ENCODE measurements at places on chromosomes 5 and 9.

GRCh38 chr5:73958037-73958436 lies 332.0 kb downstream of the ARHGEF28 start:
- DNase-seq, result no peak

DNA sequence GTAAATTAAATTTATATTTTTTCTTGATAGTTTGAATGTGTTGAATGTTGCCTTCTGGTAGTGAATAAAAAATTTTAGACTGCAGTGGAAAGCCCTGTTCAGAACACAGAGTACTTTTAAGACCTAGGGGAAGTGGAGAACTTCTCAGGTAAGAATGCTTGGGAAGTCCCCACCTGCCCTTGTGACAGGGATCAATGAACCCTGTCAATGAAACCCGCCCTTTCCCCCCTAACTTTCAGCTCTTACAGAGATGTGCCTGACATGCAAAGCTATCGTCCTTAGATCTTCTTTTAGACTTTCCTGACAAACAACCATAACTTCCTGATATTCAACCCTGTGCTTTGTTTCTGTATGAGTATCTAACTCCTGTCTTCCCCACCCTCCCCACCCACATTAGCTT lies 562.7 kb downstream of the TLE4 start:
- no peak for DNase-seq

GRCh38 chr9:19517202-19517942 lies 108.6 kb downstream of the ACER2 start:
- DNase-seq, result no peak

- DNase-seq, result no peak
Measured at GRCh38 chr5:79577693-79578092, 34.5 kb upstream of the TENT2 start.

GRCh38 chr5:108136493-108136892 lies 245.4 kb downstream of the FBXL17 start:
- no peak for DNase-seq

DNA sequence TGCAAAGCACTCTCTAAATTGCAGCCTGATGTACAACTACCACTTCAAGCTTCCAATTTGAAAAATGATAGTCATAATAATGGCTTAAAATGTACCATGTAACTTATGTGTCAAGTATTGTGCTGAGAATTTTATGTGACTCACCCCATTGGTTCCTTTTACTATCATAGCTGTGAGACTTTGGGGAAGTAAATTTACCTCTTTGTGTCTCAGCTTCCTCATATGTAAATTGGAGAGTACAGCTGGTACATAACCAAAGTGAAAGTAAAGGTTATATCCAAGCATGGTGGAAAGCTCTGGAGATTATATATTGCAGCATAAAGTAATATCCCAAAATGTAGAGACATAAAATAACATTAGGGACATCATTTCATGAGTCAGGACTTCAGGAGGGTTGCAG lies 2200.4 kb upstream of the C9orf72 start:
- DNase-seq, result no peak

DNA sequence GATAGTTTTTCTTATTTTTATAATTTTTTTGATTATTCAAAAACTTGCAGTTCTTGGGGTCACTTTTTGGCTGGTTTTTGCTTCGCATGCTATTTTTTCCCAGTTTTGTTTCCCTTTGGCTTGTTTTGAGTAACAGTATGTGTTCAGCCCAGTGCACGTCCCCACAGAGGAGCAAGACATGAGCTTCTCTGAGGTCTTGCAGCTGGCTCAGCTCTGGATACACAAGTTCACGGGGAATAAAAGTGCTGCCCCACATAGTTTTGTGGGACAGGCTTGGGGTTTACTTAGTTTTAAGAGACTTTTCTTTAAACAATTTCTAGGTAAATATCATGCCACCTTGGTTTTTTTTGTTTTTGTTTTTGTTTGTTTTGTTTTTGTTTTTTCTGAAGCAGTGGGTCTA lies 297.8 kb upstream of the IRX1 start:
- DNase-seq, result no peak

GRCh38 chr5:170316937-170317336 lies 19.4 kb upstream of the LCP2 start:
- DNase-seq, result no peak

- DNase-seq, result no peak
Measured at GRCh38 chr5:133637206-133637605, 24.9 kb upstream of the FSTL4 start.

DNA sequence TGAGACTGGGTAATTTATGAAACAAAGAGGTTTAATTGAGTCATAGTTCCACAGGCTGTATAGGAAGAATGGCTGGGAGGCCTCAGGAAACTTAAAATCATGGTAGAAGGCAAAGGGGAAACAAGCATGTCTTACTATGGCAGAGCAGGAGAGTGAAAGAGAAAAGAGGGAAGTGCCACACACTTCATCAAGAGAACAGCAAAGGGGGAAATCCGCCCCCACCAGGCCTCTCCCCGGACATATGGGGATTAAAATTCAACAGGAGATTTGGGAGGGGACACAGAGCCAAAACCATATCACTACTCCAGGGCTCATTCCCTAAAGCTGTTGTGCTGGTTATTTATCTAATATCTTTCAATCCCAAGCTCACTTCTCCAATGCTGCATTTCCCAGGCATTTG lies 50.2 kb upstream of the NR3C1 start:
- DNase-seq, result no peak

DNA sequence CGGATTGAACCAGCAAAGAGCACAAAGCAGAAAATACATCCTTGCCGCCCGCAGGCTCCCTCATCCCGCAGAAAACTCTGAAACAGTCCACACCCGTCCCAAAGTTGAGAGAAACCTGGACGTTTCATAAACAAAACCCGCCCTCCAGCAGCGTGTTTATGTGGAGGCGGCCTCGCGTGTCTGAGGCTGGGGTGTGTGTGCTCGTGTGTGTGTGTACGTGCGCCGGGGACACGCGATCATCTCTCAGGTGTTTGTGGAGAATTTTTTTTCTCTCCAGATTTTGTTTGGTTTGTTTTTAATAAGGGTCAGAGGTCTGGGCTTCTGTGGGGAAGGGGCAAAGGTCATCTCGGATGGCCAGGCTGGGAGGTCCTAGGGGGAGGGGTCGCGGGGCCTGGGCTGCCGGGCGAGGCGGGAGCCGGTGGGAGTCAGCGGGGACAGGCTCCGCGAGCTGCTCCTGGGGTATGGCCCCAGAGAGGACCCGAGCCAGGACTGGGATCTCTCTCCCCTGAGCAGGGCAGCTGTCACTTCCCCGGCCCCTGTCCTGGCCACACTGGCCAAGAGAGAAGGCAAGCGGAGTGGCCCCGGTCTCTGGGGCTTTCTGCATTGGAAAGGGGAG lies 206.4 kb downstream of the C9orf50 start:
- DNase-seq, result no peak

DNA sequence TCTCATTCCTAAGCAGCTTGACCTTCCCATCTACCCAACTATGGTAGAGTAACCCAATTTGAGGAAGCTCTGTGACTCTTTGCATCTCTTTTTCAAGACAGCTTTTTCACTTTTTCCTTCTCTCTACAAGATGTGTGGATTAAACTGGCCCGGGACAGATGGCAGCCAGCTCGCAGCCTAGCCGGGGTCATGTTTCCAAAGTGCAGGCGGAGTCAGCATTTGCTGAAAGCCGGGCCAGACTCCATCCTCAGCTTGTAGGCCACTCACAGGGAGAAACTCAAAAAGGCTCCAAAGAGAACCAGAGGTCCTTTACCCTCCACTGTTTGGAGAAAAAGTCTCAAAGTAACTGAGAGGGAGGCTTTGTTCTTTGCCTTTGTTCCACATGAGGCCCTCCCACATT lies 286.8 kb upstream of the PANK3 start:
- no peak for DNase-seq

DNA sequence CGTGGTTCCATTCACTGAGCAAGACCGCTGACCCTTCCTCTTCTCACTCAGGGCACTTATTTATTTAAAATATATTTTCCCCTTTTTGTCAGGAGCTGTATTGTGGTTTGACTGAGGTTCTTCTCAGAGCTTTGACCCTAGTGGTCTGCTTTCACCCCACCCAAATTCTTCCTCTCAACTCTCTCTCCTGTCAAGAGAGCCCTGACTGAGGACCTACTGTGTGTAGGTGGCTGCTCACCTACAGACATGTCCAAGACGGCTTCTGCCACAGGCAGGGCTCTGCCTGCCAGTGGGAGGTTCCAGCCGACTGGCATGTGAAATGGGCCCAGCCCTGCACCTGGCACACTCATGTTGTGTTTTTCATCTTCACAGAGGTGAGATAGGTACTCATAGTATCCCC lies 5.2 kb downstream of the DCANP1 start:
- DNase-seq, result no peak

DNA sequence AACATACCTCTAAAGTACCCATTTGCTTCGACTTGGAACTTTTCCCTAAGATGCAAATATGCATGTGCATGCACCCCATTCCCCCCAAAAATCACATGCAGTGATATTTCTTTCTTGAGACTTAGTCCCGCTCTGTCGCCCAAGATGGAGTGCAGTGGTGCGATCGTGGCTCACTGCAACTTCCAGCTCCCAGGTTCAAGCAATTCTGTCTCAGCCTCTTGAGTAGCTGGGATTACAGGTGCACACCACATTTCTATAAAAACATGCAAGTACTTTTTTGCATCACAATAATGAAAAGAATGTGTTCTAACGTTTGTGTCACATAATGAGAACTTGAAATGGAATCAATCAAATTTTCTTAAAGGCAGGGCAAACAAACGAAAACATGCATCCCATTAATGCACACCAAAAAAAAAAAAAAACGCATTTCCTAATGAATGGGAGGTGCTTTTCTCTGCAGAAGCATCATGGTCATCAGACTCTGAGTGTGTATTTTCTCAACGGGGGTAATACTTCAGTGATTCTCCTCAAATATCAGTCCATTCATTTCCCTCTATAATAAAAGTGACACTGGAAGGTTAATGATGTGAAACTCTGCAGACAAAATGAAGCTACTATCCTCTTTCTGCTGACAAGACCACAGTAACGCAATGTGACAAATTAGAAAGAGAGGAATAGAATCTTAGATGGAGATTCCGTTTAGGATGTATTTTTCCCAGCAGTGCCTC lies 389.4 kb downstream of the CTNND2 start:
- no peak for DNase-seq

GRCh38 chr5:171629628-171630349 lies 155.8 kb upstream of the SMIM23 start:
- DNase-seq, result peak; percentile 87

DNA sequence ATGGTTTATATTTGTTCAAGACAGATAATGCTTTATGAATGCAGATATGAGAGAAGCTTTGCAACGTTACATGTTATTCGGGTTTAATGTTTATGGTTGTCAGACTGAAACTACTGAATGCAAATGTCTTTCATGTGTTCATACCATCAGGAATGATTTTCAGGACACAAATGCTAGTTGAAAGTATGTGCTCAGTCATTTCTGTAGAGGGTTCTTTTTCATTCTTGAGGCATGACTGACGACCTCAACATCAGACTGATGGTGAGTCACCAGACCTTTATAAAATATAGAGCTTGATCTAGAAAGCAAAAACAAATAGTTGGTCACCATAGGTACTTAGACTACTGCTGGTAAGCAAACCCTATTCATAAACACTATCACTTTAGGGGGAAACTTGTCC lies 287.3 kb upstream of the NUDT12 start:
- peak; percentile 5 for DNase-seq

All from RWPE1 (cell line).